Myocyte (in vitro differentiated cells): ENCODE measurements at places on chromosomes 2 and 18. TPM values are rescaled to one million over a fixed set of nuclear protein-coding genes. Genes with fewer than 3 reads are reported as not detected.

GRCh38 chr2:228657807-228658402, 476.4 kb upstream of the SPHKAP start:
- DNase-seq, result peak; percentile 52

DNA sequence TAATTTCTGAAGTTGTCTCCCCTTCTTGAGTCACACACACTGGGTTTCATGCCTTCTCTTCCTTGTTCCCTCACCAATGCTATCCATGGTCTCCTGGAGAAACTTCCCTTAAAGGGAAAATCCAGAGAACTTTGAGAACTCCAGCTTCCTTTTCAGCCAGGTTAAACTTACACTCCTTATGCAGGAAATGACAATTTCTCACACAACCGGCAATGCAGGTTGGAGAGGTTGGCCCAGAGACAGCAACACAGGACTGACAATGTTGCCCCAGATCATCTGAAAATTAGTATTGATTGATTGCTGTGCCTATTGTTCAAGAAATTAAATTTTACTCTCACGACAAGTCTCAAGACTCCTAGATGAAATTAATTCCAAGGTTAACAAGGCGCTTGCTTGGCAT, 292.2 kb downstream of the NYAP2 start:
- no peak for DNase-seq

DNA sequence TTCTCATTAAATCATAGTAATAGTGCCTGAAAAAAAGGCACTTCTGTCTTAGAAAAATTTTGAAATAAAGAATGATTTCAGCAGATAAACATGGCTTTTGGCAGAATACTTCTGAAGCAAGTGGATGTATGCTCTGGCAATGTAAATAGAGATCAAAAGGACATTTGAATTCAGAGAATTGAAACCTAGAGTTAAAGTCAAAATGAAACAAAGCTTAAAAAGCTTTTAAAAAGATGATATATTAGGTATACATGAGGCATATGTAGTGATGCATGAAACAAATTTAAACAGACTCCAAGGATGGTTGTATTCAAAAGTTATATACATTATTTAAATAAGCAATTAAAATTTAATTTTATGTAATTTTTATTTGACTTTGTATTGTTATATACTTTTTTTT, 1344.5 kb upstream of the TMEFF2 start:
- no peak for DNase-seq

- DNase-seq, result no peak
These were observed 6.2 kb upstream of the ING5 start for GRCh38 chr2:241695651-241696050.

DNA sequence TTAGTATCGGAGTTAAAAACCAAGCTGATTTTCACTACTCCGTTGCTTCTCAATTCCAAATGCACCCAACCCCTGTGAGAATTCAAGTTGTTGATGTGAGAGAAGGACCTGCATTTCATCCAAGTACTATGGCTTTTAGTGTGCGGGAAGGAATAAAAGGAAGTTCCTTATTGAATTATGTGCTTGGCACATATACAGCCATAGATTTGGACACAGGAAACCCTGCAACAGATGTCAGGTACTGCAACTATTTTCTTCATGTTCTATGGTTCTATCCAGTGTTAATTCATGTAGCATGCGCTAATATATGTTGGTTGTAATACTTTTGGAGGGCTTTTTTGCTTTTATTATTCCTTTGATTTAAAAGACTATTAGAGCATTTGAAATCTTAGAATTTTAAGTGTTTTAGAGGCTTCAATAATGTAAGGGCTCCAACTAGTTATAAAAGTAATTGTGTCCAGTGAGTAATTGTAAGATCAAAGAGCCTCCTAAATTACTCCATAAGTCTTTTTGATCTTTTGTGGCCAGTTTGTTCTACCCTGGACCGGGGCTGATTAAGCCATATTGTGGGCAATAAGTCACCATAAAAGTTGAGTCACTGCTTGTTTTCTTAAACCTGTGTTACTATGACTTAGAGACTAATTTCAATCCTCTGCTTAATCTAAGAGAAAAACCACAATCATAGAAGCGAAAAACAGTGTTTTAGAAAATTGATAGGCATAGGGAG, 22.9 kb downstream of the DSG4 start:
- no peak for DNase-seq

The PCGF1 gene
- total RNA-seq, result 31.3 and 33.9 TPM in 2 replicates
